Vagina (tissue), 2 donors: ENCODE measurements at places on chromosomes 7 and 10.

DNA sequence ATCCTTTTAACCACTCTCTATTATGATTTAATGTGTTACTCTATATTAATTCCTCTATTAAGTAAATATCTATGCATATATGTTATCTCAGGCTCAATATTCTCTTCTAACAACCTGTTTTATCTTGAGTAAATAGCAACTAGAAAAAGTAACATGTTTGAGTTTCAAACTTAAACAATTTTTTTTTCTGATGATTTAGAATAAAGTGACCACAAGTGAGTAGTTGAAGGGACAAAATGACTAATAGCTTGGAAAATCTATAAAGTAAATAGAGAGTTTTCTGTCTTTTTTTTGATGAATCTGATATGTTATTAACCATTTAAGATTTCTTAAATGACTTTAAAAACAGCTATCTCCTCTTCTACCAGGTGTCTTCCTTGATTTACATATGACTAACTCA lies 483.8 kb downstream of the TFEC start:
- DNase-seq: no peak

DNA sequence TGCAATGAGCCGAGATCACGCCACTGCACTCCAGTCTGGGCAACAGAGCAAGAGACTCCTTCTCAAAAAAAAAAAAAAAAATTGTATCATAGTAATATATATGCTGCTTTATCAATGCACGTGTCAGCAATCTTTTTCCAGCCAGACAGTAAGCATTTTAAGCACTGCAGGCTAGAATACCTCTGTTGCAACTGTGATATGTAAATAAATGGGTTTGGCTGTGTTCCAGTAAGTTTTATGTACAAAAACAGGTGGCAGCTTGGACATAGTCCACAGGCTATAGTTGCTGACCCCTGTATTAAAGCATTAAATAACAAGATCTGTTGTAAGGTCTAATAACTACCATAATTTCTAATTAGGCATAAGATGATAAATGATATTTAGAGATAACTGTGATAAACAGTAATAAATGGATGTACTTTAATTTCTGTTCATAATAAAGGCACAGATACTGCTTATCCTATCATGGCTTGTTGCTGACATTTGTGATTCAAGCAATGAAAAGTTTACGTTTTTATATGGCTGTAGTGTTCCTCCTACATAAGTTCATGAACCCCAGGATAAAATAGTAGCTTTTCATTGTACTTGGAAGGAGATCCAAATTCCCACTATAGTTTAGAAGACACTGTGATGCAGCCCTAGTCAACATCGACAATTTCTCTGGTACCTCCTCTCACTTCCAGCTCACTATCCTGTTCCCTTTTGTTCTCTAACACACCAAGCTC lies 161.4 kb downstream of the ELMO1 start:
- no peak for DNase-seq

DNA sequence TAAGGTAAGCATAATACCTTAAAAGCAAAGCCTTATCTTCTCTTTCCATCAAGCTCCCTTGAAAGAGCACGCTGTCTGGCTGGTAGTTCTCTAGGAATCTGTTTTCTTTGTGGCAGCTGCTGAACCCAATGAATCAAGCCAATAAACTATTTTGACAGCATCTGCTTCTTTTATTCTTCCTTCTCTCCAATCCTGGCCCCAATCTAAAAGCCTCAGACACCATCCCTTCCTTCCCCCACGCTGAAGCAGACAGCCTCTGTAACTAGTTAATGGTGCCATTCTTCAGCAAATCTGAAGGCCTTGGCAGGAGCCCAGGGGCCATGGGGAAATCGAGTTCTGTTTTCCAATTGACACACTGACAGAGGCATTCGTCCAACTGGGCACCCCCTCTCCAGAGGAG lies 186.6 kb upstream of the LYZL1 start:
- no peak for DNase-seq

DNA sequence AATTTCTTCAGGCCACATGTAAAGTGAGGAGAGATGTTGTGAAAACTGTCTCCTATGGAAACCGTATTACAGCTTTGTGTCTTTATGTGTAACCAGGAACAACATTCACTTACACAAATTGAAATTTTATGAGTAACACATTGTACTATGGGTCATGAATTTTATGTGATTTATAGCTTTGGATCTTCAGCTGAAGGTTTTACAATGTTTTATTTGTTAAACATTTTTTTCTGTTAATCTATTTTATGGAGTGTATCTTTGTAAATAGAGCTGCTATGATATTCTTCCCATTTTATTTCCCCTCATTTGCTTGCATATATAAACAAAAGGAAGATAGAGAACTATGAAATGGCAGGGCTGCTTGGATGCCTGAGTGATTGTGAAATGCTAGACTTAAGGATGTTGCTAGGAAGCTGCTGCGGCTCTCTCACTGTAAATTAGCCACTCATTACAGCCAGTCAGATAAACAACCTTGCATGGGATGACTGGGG lies 104.5 kb upstream of the PCLO start:
- DNase-seq: no peak

DNA sequence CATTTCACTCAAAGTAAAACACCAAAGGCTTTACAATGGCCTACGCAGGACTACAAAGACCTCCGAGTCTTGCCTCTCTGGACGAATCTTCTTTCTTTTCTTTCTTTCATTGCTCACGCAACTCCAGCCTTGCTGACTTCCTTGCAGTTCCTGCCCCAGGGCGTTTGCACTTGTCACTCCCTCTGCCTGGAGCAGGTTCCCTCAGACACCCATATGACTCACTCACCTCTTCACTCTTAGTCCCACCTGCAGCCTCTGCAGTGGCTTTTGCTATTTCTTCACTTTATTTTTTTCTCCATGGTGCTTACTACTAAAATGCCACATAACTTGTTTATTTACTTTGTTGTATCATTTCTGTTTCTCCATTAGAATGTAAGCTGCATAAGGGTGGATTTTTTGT lies 33.1 kb downstream of the GHRHR start:
- no peak for DNase-seq
